ENCODE measurements at places on chromosomes 11 and 22.

GRCh38 chr22:40031766-40032470, 37.2 kb downstream of the FAM83F start:
- peak; percentile 50 for DNase-seq

DNA sequence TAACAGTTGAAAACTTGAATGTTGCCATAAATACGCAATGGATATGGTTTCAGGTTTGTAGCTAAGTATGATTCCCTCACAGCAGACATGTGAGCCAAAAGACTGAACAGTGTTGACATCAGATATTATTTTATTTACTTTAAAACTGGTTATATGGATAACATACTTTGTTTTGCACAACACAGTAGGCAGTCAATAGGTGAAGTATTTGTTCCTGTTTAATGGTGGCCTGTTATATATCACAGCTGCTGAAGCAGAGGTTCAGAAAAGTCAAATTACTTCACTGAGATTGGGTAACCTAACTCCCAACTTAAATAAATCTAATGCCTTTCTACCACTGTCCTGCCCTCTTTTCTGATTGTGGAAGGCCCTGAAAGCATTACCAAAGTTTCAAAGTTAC, 44.6 kb downstream of the YAP1 start:
- no peak for DNase-seq

GRCh38 chr11:116104498-116105174, 600.4 kb upstream of the CADM1 start:
- no peak for DNase-seq

DNA sequence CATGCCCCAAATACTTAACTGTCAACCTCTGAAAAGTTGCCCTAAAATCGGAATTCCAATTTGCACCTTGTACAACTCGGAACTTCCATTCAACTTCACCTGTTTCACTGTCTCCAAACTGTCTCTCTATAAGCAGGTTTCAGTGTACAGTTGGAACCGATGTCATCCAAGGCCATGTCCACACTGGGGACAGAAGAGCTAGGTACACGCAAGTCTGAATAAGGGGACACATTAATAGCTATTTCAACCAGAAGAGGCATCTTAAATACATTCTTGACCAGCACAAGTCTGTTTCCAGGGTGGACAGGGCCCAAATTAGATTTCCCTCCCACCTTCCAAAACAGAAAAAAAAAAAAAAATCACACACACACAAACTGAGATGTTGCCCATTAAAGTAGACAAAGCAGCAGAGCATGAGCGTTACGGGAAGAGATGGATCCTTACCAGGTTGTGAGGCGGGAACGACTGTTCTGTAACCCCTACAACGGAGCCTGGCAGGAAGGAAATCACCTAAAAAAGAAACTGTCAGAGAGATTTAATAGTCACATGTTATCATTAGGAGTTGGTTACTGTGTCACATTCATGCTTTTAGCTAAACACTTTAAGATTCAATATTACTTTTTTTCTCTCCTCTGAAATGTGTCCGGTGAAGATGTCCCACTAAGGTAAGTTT, 1.7 kb downstream of the CREBZF start:
- no peak for DNase-seq

- DNase-seq: no peak
These were observed 10.3 kb upstream of the CDON start for GRCh38 chr11:126072801-126073594.

DNA sequence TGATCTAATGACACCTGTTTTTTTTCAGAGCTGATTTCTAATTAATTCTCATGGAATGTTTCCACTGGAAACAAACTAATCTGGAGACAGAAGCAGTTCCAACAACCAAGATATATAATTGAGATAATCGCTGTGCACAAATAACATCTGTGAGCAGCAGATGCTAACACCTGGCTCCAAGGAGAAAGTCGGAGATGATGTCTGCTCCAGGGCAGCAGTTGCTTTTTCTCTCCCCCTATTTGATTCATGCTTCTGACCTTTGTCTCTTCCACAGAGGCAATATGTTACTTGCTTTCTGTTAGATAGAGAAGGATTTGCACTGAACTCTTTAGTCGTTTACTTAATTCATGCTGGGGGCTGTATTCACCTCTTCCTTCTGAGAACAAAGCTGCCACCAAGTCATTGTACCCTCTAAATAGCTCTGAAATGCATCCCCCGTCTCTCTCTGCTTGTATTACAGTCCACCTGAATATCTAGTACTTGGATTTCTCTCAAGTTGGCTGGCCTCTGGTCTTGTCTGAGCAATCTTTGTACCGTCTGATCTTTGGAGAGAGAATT, 187.4 kb downstream of the MYO18B start:
- DNase-seq: no peak

DNA sequence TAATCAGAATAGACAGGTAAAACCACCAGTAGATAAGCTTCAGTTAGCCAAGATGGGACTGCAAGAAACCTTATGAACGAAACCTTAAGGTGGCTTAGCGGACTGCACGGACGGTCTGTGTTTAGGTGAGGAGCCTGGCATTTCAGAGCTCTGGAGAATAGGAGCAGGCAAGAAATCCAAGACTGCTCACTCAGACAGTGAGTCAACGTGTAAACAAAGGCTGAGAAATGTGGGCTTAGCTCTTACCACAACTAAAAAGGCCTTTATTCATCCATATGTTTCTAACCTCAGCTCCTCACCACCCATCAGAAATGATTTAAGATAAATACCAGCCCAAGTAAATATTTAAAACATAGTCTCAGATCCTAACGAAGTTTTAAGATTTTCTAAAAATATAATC, 657.7 kb downstream of the OPCML start:
- no peak for DNase-seq

GRCh38 chr11:14107050-14107430, 144.5 kb downstream of the SPON1 start:
- DNase-seq: no peak

DNA sequence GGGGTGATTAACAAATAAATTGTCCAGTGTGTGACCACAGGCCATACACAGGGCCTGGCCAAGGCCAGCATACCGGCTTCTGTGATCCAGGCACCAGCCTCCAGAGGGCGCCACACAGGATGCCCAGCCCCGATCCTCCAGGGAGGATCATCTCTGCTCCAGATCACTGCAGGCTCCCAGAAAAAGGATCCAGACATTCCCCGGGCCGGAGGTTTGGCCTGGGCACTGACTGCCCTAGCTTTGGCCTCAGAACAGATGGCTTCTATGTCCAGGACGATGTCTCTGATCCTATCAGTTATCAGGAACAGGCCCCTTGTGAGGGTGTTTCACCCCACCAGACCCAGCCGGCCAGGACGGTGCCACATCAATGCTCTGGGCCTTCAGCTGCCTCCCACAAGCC, 74.5 kb upstream of the LMO1 start:
- peak; percentile 32 for DNase-seq

DNA sequence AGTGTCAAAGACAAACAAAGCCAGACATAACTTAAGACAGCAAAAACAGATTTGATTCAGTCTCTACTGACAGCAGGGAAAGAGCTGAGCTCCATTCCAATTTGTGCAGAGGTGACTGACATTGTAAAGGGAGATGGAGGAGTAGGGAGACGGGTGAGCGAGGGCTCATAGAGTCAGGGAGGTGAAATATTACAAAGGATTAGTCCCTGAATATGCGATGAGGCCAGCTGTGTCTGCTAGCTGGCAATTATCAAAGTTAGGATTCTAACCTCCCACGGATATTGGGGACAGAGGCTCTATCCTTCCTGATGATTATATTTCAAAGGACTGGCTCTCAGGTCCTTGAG, 8.3 kb downstream of the PLAAT2 start:
- no peak for DNase-seq

DNA sequence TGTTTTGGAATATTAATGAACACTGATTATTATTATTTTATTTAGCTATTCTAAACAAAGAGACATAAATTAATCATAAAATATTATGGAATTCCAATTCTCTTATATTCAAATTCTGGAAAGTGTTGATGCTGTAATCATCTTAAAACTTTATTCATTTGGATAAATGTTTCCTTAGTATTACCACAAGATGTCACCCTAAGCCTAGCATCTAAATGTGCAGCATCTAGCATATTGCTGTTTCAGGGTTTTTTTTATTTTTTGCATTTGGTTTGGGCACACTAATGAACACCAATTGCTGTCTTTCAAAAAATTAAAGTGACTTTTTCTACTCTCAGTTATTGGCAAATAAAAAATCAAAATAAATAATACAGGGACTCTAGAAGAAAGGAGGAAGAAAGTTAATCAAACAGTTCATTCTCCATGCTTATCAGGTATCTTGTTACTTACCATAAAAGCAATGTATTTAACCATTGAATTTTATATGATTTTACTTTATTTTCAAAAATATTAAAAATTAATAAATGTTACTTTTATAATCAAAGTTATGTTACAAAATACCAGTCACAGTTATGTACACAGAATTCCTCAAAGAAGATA, 31.8 kb downstream of the DLG2 start:
- DNase-seq: peak; percentile 71

DNA sequence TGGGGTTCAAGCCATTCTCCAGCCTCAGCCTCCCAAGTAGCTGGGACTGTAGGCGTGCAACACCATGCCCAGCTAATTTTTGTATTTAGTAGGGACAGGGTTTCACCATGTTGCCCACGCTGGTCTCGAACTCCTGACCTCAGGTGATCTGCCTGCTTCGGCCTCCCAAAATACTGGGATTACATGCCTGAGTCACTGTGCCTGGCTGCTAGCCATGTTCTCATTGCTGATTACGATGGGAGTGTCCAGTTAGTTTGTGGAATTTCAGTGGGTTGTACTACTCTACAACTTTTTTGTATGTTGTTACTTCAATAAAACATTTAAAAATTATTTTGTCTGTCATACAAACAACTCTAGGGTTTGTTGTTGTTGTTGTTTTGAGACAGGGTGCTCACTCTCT, 4.8 kb upstream of the VPS11 start:
- peak; percentile 82 for DNase-seq

- DNase-seq: peak; percentile 90
These were observed 37.9 kb upstream of the NUP160 start for GRCh38 chr11:47886096-47886495.

- DNase-seq: no peak
These were observed 765 bp downstream of the GAB4 start for GRCh38 chr22:17007257-17007656.

GRCh38 chr11:123579482-123579812, 75.0 kb downstream of the SCN3B start:
- DNase-seq: no peak

GRCh38 chr11:111603611-111604130, 1.4 kb downstream of the SIK2 start:
- peak; percentile 29 for DNase-seq

- no peak for DNase-seq
These were observed 91.9 kb upstream of the BID start for GRCh38 chr22:17866127-17866526.

DNA sequence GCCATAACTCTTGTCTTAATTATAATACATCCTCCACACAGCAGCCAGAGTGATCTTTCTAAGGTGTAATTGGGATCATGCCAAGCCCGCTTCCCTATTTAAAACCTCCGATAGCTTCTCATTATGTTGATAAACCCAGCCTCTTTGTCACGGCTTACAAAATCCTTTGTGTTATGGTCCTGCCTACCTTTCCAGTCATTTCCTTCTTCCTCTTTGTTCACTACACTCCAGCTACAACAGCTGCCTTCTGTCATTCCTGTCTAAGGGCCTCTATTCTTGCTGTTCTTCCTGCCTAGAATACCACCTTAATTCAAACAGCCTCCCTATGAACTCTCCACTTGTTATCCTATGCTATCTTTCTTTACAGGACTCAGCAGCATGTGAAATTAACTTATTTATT, 70.6 kb upstream of the CAPRIN1 start:
- peak; percentile 41 for DNase-seq

DNA sequence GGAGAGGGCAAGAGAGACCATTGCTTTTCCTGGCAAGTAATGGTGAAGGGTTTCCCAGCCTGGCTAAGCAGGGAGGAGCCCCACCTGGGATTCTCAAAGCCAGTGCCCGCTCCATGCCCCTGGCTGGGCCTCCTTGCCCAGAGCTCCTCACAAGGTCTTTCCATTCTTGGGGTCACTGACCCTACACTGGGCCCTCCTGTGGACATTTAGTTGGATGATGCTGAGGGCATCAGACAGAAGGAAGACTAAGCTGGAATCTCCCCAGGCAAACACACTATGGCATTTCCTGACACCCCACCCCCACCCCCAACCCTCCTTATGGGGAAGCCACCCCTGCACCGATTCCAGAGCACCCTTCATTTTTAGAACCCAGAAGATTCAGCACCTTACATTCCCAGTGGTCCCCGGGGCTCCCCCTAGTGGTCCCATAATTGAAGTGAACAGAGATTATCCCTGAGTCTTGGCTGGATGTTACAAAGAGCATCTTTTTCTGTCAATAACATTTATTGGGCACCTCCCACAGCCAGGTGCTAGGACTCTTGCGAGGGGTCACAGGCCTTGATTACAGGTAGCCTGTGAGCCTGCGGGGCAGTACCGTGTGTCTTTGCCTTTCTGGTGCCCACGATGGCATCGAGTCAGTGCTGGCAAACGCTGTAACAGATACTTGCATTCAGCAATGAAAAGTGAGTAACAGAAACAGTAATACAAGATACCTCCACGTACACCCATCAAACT, 548.5 kb downstream of the BUD13 start:
- peak; percentile 40 for DNase-seq

- DNase-seq: no peak
These were observed 63.1 kb downstream of the CWC15 start for GRCh38 chr11:94910270-94910669.

GRCh38 chr11:102664001-102664752, 39.0 kb upstream of the MMP20 start:
- peak; percentile 22 for DNase-seq

DNA sequence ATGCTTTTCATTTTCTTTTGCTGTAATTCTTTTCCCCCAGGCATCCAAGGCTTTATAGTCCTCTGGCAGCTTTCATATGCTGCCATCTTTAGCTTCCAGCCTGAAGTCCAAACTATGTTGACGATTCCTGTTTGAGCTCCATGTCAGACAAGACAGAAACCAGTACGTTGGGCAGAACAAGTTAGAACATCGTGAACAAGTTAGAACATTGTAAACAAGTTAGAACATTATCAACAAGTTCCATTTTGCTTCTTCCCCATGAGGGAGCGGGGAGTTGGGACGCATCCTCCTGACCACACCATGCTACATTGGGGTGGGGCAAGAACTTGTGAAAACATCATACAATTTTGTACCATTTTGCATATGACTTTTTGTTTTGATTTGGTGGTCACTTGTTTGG, 23.9 kb downstream of the GLB1L2 start:
- DNase-seq: no peak

DNA sequence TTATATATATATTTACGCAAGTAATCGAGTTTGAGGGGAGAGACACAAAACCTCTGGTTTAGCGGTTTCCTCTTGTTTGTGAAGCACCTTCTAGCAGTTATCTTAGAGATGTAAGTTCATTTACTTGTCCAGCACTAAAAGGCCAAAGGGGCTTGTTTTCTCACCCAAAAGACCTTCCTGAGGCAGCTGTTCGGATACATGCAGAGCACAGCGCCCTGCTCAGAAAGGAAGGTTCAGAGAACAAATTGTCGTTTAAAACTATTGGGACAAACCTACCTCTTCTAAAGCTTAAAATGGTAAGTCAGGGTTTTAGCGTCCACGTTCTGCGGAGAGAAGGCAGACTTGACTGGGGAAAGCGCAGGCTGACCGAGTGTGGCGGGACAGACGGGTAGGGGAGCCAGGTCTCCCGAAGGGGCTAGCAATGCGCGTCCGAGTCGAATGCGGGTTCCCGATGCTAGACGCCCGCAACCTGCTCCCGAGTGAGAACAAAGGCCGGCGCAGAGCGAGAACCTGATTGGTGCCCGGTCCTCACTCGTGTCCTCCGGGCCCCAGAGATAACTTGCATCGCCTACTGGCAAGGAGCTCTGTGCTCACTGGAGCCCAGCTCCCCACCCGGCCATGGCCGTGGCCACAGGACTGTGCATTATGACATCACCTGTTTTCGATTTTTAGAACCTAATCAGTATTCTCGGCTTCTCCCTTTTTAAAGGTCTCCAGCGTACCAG, 1.0 kb upstream of the SESN3 start:
- DNase-seq: peak; percentile 36

All from cardiac fibroblast (primary cell).